ENCODE measurements at places on chromosomes 7 and 10.

DNA sequence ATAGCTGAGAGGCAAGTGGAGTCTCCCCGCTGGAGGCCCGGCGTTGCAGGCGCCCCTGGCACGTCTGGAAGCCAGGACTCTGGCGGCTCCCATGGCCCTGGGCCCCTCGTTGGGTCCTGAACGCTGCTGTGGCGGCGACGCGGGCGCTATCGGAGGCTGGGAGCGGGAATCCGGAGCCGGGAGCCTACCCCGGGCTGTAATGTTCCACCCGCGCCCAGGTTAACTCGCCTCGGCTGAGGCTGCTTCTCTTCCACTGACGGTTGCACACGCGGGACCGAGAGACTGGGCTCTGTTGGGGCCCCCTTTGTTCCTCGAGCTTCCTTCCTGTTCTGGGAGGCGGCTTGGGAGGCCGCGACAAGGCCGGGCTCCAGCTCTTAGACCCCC is 1.3 kb upstream of the HOXA5 start:
- DNase-seq: no peak

- no peak for DNase-seq
Observed at GRCh38 chr7:124489925-124490324, 275.7 kb downstream of the GPR37 start.

- DNase-seq: no peak
Observed at GRCh38 chr7:157613575-157614322, 276.9 kb downstream of the DNAJB6 start.

- DNase-seq: no peak
Observed at GRCh38 chr10:78957471-78958039, 111.2 kb upstream of the ZMIZ1 start.

DNA sequence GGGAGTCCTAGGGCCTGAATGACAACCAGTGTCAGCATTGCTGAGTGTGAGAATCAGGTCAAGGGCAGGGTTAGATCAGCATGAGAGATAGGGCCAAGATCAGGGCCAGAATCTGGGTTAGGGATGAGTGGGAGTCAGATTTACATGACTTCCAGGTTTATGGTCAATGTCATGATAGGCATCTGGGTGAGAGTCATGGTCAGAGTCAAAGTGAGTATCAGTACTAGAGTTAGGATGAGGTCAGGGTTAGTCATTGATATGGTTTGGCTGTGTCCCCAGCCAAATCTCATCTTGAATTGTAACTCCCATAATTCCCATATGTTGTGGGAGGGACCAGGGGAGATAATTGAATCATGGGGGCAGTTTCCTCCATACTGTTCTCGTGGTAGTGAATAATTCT is 12.3 kb downstream of the MRPS24 start:
- DNase-seq: no peak

- no peak for DNase-seq
Observed at GRCh38 chr10:48805848-48806247, 121.2 kb downstream of the WDFY4 start.

GRCh38 chr7:6623589-6624245 is 8.3 kb downstream of the ZNF853 start:
- DNase-seq: no peak

DNA sequence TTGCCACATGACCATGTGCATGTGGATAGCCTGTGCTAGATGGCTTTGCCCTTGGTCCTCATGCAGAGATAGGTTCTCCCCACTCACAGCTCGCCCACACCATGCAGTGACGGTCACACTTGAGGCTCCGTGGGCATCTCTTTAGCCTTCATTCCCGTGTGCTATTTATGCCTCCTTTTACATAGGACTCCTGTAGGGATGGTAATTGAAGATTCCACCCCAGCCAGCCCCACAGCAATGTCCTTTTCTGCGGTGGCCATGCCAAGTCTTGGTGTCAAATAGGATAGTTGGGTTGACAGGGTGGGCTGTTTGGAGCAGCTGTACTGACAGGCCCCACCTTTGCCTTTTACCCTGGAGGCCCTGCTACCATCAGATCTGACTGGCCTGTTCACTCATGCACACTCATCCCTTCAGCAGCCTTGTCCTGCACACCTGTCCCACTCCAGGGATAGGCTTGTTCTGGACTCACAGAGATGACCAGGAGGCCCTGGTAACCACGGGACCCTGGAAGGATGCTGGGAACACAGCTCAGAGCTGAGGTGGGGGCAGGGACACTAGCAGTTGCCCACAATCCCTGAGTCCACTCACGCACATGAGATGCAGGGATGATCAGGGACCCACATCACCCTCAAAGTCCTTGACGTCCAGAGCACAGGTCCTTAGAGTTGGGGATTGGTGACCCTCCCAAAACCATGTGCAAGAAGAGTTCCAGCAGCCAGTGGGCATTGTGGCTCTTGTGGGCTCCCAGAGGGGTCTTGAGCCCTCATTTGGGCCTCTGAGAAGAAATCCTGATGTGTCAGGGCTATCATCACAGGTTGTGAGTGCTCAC is 71.2 kb downstream of the ADCY1 start:
- no peak for DNase-seq

GRCh38 chr10:43811871-43812270 is 163.2 kb upstream of the ZNF32 start:
- no peak for DNase-seq
